ENCODE measurements at places on chromosomes 1 and 21.

DNA sequence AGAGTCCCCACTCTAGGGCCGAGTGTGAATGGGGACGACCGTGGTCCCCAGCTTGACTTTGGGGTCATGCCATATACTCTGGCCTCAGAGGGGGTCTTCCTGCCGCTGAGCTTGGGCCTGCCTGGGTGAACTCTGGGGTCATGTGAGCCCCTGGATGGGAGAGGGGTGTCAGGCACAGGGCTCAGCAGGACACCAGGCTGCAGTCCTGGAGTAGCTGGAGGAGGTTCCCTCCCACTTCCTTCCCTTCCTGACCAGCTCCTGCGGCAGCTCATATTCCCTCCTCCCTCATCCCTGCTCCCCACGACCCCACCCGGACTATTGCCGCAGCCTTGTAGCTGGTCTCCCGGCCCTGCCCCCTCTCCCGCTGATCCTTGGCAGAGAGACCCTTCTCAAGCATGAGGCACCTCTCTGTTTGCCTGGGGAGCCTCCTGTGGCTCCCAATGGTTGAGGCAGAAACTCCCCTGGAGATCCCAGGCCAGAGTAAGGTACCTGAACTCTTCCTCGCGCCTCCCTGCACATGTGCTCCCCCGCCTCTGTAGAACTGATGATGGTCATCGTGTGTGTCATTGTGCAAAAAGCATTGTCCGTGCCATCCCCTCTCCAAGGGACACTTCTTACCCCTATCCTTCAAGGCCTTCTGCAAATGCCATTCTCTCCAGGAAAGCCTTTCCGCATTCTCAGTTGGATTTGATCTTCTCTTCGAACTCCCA, 1.8 kb downstream of the TNFRSF1B start:
- no peak for DNase-seq

DNA sequence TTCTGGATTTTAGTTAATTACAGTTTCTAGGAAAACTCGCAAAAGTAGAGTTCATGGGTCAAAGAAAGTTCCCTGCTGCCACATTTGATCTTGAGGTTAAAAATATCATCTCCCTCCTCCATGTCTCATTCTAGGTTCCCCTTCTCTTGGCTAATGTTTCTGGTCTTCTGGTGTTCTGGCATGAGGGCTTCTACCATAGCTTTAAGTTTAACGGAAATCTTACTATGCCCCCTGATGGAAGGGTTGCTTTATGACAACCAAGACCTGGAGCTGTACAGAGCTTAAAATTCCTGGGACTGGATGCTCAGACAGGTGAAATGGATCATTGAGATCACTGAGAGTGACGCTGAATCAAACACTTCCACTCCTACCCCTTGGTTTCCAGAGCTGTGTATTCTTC, 1881.7 kb downstream of the MRPL39 start:
- no peak for DNase-seq

- no peak for DNase-seq
Observed at GRCh38 chr1:23522244-23522982, 8.6 kb downstream of the E2F2 start.

- no peak for DNase-seq
Observed at GRCh38 chr1:99227056-99227897, 37.0 kb upstream of the PLPPR4 start.

- no peak for DNase-seq
Observed at GRCh38 chr1:25897754-25898153, 8.5 kb downstream of the STMN1 start.

- no peak for DNase-seq
Observed at GRCh38 chr1:79264285-79264684, 257.8 kb upstream of the ADGRL4 start.

- DNase-seq: no peak
Observed at GRCh38 chr21:41769933-41770332, 3.1 kb upstream of the RIPK4 start.

All from activated gamma-delta T cell treated with Interleukin-2 at 50 U/mL for 16 hours (primary cell).